ENCODE measurements at places on chromosomes 12 and 14.

GRCh38 chr12:6788972-6789924 is at the start of gene CD4:
Gene CD4 (plus strand): TSS chr12:6789528. CDS start chr12:6800139, 10,611 bp downstream.
- DNase-seq = peak; percentile 81

GRCh38 chr14:80987235-80988032 is 32.0 kb downstream of the TSHR start:
- DNase-seq = peak; percentile 70

GRCh38 chr12:6268484-6269157 is 41.9 kb upstream of the PLEKHG6 start:
- DNase-seq = no peak

GRCh38 chr14:96055065-96055752 is 16.0 kb downstream of the C14orf132 start:
- no peak for DNase-seq

DNA sequence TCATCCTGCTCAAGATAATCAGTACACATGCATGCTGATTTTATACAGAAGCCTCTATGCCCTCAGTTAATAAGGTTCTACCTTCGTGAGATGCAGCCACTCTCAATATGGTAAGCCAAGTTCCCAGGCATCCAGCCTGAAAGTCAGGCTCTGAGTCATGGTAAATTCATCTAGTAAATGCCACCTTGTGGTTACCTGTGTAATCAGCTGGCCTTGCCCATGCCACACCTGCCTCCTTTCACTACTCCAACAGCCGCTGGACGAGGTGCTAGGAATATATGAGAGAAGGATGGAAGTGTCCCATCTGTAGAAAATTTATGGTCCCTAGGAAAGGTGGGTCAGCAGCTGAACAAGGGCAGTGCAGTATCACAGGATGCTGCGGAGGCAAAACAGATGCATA is 207.3 kb downstream of the SSPN start:
- DNase-seq = no peak

GRCh38 chr12:52280319-52280795 is 5.9 kb downstream of the KRT86 start:
- no peak for DNase-seq

- DNase-seq = no peak
Observed at GRCh38 chr14:52833891-52834290, 42.5 kb upstream of the GNPNAT1 start.

GRCh38 chr12:93790472-93791152 is 113.4 kb downstream of the CRADD start:
- peak; percentile 25 for DNase-seq

GRCh38 chr12:44677724-44678123 is 198.4 kb downstream of the NELL2 start:
- DNase-seq = no peak

- peak; percentile 65 for DNase-seq
Observed at GRCh38 chr12:1592444-1593173, 1.8 kb downstream of the FBXL14 start.

GRCh38 chr12:111705672-111706071 is 19.8 kb downstream of the ACAD10 start:
- no peak for DNase-seq

GRCh38 chr14:103742499-103743255 is 27.1 kb downstream of the ZFYVE21 start:
- DNase-seq = no peak

DNA sequence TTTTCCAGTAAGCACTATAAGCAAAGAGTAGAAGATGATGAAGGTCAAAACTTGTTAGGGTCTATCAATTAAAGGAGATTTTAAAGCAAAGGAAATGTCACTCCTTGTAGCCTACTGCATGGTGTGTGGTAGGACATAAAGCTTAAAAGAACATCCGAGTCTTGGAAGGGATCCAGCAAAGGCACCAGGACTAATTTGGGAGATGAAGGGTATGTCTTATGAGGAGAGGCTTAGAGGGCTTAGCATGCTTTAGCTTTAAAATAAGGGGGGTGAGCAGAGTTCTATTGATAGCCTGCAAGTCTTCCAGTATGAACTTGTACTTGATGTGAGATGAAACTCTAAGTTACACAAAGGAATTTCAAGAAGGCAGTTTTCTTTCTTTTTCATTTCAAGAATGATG is 11.8 kb upstream of the MYBPC1 start:
- DNase-seq = no peak

DNA sequence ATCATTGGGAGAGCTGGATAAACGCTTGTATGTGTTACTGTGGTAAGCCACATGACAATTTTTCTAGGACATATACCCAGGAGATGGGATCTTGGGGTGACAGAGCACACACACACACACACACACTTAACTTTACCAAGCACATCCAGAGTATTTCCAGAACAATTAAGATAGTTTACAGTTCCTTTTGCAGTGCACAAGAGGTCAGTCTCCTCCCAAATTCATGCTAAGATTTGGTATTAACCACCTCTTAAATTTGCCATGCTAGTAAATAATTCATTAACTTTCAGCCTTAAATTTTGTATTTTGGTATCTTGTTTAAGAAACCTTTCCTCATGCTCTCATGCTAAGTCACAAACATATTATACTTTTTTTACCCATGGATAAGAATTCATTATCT is 33.9 kb upstream of the LIMA1 start:
- DNase-seq = no peak

GRCh38 chr14:24262821-24263733 is at the start of gene TGM1:
Gene TGM1 (minus strand): TSS chr14:24263177. CDS start chr14:24262352, 825 bp downstream.
- no peak for DNase-seq

DNA sequence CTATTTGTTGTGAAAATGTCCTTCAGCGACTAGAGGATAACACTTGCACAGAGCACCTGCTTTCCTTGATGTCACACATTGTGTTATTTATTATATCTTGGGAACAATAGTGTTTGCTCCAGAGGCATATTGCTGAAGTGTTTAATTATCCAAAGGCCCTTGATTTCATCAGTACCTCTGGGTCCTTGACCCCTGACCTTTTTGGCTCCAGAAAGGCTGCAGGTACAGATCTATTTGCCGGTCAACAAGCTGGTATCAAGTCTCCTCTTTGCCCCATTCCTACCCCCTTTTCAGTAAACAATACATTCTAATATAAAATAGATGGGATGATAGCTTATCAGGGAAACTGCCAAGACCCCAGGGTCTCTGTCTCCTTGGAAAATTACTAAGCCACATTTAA is 206.8 kb downstream of the DACT1 start:
- no peak for DNase-seq

DNA sequence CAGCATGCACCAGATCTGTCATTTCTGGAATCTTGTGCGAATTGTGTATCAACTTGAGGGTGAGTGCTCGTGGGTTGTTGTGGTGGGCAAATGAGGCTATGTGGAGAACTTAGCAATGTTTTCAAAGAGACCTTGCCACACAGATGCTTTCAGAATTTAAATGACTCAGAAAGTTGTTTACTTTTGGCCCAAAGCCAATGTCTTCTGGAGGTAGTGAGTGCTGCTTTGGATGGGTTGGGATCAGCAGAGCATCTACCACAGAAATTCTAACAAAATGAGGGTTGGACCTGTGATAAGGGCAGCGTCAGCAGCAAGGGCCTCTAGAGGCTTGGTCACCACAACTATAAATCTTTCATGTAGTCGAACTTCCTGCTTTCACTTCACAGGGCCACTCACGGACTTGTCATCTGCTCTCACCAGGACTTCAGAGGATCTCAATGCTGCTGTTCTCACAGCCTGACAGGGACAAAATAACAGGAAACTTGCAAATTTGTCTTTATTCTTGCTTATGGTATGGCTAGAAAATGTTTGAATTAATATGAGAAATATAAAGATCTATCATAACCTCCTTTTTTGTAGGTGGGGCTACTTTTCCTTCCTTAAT is 111.4 kb downstream of the DACT1 start:
- no peak for DNase-seq

DNA sequence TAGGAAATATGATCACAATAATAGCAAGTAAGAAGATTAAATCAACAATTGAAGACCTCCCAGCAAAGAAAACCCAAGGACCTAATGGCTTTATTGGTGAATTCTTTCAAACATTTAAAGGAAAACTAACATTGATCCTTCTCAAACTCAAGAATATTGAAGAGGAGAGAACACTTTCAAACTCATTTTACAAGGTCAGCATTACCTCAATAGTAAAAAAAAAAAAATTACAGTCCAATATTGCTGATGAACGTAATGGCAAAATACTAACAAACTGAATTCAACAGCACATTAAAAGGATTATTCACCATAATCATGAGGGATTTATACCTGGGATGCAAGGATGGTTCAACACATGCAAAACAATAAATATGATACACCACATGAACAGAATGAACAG is 33.7 kb upstream of the LGR5 start:
- DNase-seq = no peak

DNA sequence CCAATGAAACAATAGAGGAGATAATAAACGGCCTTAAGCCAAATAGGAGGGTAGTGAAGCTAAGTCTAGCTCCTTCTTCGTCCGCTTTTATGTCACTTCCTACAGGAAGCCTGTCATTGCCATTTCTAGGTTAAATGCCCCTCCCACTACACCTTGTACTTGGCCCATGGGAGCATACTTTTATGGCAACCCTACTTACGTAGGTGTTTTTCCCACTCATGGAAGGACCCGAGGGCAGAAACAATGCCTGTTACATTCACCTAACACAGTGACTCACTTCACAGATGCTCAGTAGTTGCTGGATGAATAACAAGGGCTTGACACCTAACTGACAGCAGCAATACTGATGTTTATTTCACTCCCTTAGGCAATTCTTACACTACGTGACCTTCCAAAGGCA is 44.5 kb downstream of the ALKBH1 start:
- DNase-seq = no peak

GRCh38 chr14:105394714-105395537 is 3.4 kb upstream of the TEX22 start:
- no peak for DNase-seq

- DNase-seq = no peak
Observed at GRCh38 chr12:17076811-17077210, 470.8 kb upstream of the LMO3 start.

- peak; percentile 73 for DNase-seq
Observed at GRCh38 chr14:21846227-21846885, 172.7 kb upstream of the OR4E1 start.

DNA sequence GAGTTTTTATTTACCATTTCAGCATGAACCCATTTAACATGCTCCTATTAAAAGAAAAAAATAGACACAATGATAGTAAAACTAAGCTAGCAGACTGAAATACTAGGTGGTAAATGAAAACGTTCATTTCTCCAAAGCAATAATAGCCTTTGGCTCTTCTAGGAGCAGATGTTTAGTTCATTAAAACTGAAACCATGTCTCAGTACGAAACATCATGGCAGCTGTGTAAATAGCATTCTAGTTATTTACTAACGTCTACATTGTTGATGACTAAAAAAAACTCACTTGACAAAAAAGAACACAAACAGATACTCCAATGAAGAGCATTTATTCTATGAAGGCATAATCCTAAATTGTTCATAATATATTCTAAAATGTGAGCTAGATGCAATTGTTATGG is 17.9 kb downstream of the RECQL start:
- DNase-seq = no peak

DNA sequence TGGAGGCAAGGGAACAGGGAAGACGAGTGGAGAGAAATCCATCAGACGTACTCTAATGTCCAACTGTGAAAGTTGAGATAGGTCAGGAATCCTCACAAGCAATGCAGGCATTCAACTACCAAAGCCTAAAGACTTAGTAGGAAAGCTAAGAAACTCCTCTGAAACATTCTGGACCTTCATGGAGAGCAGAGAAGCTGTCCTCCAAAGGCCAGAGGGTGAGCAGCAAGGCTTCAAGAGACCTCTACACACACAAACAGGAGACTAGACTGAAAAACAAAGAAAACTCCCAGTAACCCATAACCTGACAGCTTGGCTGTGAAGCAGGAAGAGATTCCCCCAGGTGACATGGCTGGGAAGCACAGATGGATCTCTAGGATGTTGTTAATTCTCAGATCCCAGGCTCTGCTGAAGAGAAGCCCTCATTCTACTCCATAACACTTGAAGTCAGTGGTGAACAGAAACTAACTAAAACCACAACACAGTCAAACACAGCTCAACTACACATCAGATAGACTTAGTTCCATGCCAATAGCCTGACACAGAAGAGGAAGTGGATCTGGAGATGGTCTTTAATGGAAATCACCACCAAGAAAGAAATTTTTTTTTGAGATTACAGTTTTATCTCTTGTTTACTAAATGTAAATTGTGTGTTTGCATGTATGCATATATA is 23.2 kb upstream of the LYZ start:
- DNase-seq = no peak

GRCh38 chr12:49342914-49343731 is 3.6 kb upstream of the DNAJC22 start:
- peak; percentile 71 for DNase-seq

GRCh38 chr12:75814851-75815754 is 216.5 kb downstream of the PHLDA1 start:
- peak; percentile 13 for DNase-seq

- DNase-seq = no peak
Observed at GRCh38 chr14:23023022-23023794, 11.5 kb downstream of the PSMB5 start.

DNA sequence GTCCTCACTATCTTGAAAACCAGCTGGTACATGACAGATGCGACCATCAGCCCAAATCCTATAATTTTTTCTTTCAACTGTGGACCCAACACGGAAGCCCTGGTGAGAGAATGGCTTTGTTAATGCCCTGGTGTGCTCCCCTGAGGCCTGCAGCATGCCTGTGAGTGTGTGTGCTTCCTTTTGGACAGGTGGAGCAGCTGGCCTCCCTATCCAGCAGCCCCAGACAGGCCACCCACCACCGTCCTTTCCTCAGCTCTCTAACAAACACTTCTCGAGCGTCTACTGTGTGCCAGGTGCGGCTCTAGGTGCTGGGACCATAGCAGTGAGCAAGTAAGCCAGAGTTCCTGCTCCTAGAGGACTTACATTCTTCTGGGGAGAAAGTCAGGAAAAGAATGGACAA is 78.9 kb upstream of the GZMB start:
- DNase-seq = no peak

- DNase-seq = no peak
Observed at GRCh38 chr14:69387311-69387710, 10.8 kb downstream of the ERH start.

- no peak for DNase-seq
Observed at GRCh38 chr12:15892645-15893259, 10.6 kb downstream of the STRAP start.

Data from stimulated activated CD4-positive, alpha-beta T cell treated with anti-CD3 and anti-CD28 coated beads, Interleukin-4, amount 100 ng/mL, for 24 hours (primary cell).